ENCODE measurements at places on chromosomes 2 and 18.

DNA sequence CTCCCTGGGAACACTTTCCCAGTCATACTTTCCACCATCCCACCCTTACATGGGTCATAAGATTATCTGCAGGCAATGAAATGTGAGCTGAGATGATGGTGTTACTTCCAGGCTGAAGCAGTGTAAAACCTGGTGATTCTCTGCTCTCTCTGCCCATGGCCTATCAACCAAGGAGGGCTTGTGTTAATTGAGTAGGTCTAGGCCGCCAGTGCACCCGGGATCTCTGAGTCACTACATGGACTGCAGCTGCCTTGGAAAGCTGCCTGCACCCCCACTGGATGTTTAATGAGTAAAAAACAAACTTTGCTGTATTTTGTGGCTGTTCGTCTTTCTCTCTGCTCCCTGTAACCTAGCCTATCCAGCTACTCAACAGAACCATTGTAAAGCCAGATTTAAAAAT, 451.7 kb upstream of the SMIM21 start:
- no peak for DNase-seq

DNA sequence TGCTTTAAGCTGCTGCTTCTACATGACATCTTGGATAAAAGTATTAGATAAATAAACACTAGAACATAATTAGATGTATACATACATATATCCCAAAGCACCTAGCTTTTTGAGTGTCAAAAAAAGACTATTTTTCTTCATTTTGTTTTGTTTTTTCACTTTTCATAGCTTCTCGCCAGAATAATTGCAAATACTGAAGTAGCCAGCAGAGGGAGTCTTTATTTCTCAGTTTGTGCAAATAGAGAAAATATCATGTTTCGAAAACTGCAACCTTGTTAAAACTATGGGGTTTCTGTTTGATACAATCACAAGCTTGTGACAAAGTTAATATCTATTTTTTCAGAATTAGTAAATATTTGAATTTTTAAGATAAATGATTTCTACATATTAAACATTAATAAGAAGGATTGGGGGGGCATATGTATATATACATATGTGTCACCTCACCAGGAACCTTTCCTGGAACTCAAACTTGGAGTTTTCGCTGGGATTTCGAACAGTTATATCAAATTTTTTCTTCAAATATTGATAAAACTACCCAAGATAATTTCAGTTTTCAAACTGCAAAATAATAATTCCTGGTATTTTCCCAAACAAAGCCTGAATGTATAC, 61.0 kb downstream of the GRB14 start:
- no peak for DNase-seq

- DNase-seq, result no peak
These were observed 10.3 kb downstream of the STAMBP start for GRCh38 chr2:73838889-73839534.

GRCh38 chr2:74290066-74290465, 53.1 kb downstream of the SLC4A5 start:
- DNase-seq, result no peak

DNA sequence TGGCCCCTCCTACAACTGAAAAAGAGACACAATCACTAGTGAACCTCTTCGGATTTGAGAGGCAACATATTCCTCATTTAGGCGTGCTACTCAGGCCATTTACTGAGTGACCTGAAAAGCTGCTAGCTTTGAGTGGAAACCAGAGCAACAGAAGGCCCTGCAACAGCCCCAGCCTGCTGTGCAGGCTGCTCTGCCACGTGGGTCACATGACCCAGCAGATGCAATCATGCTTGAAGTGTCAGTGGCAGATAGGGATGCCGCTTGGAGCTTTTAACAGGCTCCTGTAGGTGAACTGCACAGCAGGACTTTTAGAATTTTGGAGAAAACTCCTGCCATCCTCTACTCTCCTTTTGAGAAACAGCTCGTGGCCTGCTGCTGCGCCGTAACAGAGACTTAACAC, 578.6 kb upstream of the RAB6C start:
- DNase-seq, result no peak

DNA sequence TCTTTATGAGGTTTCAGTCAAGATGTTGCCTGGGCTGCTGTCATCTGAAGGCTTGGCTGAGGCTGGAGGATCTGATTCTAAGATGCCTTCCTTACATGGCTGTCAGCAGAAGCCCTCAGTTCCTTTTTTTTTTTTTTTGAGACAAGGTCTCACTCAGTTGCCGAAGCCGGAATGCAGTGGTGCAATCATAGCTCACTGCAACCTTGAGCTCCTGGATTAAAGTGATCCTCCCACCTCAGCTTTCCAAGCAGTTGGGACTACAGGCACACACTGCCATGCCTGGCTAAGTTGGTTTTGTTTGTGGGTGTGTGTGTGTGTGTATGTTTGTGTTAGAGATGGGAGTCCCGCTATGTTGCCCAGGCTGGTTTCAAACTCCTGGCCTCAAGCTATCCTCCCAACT, 13.1 kb upstream of the SLC35F5 start:
- no peak for DNase-seq

DNA sequence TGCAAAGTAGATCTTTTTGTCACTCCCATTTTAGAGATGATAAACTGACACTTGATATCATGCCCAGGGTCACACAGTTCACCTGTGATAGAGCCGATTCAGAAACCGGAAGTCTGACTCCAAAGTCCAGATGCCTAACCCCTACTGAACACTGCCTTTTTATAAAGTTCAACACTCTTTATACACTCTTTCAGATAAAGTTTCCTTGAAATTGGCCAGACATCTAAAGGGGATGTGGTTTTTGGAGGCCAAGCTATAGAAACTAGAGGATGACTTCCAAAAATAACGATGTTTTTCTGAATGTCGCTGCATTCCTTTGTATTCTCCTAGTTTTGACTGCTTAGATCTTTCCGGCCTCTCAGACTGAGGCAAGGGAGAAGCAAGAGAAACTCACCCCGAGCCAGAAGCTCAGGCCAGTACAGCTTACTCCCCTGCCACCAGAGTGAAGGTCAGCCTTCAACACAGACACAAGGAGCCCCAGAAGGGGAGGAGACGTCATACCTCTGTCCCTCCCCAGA, 61.8 kb downstream of the NRP2 start:
- DNase-seq, result no peak

- no peak for DNase-seq
These were observed 93.5 kb downstream of the ARL6IP6 start for GRCh38 chr2:152811916-152812315.

GRCh38 chr2:19580264-19580663, 221.8 kb upstream of the OSR1 start:
- DNase-seq, result no peak

DNA sequence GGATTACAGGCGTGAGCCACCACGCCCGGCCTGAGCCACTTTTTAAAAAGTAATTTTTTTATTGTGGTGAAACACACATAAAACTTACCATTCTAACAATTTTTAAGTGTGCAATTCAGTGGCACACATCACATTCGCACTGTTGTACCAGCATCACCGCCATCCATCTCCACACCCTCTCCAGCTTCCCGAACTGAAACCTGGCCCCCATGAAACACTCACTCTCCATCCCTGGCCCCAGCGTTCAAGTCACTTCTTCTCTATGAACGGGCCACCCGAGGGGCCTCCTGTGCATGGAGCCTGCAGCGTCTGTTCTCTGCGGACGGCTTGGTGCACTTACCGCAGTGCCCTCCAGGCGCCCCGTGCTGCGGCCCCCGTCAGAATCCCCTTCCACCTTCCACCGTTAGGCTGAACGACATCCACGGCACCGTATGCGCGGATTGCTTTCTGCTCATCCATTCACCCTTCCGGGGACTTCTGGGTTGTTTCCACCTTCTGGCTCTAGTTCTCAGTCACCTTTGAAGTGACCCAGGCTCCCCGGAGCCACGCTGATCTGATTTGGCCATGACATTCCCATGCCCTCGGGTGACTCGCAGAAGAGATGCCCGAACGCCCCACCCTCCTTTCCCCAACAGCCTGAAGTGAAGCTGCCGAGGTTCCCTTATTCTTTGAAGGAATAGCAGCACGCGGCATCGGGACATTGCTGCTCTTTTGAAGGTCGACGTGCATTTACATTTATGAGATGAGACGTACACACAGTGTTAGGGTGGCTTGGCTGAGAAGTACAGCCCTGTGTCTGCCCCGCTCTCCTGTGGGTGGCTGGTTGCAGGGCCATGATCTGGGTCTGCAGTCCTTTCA, 134.4 kb downstream of the MBP start:
- no peak for DNase-seq

DNA sequence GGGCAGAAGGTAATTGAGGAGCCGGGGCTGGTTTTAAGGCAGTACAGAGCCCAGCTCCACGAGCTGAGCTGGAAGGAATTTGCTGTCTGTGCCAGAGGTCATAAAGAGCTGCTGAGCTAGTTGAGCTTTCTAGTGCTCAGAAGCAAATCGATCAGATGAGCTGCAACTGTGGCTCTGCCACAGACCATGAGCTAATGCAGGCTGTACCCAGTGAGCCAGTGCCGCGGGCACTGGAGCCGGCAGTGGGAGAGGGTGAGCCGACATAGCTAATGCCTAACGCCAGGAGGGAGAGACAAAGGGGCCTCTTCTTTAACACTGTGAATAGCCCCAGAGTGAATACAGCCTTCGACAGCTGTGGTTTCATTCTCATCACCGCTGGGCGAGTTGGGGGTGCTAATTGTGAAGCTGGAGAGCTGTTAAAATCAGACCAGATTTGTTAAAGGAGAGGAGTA, 410.1 kb upstream of the TCF4 start:
- no peak for DNase-seq

- DNase-seq, result no peak
These were observed 15.2 kb upstream of the NCL start for GRCh38 chr2:231479455-231479854.

GRCh38 chr2:3628800-3629199, 29.2 kb upstream of the ALLC start:
- no peak for DNase-seq

DNA sequence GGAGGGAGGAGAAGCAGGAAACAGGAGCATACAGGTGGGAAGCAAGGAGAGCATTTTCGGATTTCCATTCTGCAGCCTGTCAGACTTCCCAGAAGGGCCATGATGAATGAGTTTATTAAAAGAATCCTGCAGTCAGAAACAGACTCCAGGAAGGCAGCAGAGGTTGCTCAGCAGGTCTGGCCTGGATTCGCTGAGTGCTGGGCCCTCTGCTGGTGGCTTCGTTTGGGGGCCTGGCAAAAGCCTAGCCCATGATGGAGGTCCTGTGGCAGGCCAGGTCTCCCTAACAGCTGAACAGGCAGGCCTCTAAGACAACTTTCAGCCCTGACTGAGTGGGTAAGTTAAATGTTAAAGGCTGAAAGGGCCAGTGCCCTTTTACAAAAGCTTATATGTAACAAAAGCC, 108.2 kb upstream of the CAPN13 start:
- DNase-seq, result no peak

GRCh38 chr2:15811367-15811766, 129.0 kb upstream of the MYCN start:
- DNase-seq, result no peak

DNA sequence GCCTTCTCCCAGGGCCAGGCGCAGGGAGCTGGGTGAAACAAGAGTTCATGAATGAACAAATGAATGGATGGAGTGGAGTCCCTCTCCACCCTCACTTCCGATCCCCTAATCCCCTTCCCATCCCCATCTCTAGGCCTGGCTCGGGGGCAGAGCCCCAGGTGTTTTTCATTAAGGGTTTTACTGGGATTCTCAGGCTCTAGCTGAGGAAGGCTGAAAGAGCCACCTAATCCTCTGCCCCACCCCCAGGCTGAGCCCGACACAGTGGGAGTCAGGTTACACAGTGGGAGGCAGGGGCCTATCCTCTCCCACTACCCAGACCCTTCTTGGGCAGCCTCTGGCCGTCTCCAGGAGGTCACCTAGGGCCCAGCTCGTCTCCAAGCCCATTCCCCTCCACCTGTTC, 36.1 kb downstream of the SDC1 start:
- DNase-seq, result no peak

DNA sequence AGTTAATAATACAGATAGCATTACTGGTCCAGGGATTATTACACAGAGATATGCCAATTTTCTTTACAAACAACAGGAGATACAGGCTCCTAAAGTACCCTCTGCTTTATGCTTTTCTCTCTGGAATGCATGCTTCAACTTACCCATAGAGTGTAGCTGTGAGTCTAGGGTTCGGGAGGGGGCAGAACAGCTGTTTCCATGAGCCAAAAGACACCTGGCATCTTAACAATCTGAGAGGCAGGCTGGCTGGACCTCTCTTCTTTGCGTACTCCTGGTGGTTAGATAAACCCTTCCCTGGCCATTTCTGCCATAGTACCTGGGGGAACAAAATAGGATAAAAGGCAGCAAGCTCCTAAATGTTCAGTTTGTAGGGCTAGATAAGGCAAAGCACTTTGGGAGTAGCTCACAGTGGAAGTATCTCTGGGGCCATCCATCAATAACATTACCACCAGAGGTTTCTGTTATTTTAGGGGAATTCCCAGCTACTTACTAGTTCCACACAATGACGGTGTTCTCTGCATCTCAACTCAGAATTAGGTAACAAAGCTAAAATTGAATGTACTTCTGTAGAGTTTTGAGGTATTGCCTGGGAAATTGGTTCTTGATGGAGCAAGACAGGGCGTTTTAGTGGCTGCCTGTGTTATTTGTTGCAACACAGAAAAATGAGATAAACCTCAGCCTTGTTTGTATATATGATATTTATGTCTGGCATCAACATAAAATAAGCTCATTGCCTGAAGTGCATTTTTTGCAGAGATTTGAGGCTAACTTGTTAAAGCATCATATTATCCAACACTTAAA, 6.2 kb upstream of the CCDC85A start:
- no peak for DNase-seq

DNA sequence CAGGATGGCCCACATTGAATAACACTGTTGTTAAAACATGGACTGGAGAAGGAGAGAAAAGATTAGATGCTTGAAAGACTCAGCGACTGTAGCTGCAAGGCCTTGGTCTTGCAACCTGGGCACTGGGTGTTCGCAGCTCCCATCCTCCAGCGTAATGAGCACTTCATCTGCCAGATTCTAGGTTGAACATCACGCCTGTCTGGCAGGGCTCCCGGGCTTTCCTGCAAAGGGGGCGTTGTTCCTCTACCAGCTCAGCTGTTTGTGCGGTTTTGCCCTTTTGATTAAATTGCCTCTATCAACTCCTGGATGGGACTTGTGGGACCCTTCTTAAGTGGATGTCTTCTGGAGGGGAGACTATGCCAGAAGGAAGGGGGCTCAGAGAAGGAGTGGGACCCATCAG, 215.4 kb downstream of the KLHL29 start:
- DNase-seq, result no peak

- DNase-seq, result no peak
These were observed 466.9 kb upstream of the HNRNPA3 start for GRCh38 chr2:176745543-176746200.

GRCh38 chr18:73848656-73849055, 299.0 kb downstream of the FBXO15 start:
- no peak for DNase-seq

DNA sequence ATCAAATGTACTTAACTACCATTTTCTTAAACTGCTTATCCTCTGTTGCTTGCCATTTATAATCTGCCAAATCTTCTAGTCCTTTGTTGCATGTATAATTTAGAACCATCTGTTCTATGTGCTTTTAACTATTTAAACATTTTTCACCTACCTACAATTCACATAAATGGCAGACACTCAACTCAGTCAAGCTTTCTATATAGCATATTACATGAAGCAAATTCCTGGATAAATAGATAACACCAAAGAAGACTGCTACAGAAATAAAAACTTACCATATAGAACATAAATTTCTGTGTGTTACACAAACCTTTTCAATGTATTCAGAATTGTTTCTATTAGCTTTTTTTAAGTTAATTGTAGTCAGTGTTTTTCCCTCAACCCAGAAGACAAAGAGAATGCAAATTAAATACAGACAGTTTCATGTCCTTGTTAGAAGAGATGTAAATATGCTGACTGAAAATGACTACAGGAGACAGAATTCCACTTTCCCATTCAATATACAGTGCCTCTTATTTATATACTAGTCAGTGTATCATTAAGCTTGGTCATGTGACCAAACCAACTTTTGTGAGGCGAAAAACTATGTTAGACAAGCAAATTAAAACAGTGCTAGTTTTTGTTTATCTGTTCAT, 2.6 kb downstream of the BAZ2B start:
- DNase-seq, result no peak
